ENCODE measurements at places on chromosomes 6 and 20.
A peak's percentile ranks its signal among the peaks of the same experiment; 100 is the strongest.

GRCh38 chr6:39209911-39210310 is 19.4 kb downstream of the KCNK5 start:
- DNase-seq = no peak

- no peak for DNase-seq
Observed at GRCh38 chr20:38199501-38200390, 34.7 kb upstream of the TGM2 start.

- no peak for DNase-seq
Observed at GRCh38 chr20:50449738-50450492, 60.3 kb upstream of the PTPN1 start.

GRCh38 chr6:55212156-55212555 is 37.8 kb downstream of the HCRTR2 start:
- no peak for DNase-seq

- DNase-seq = no peak
Observed at GRCh38 chr6:145155873-145156782, 579.2 kb downstream of the EPM2A start.

DNA sequence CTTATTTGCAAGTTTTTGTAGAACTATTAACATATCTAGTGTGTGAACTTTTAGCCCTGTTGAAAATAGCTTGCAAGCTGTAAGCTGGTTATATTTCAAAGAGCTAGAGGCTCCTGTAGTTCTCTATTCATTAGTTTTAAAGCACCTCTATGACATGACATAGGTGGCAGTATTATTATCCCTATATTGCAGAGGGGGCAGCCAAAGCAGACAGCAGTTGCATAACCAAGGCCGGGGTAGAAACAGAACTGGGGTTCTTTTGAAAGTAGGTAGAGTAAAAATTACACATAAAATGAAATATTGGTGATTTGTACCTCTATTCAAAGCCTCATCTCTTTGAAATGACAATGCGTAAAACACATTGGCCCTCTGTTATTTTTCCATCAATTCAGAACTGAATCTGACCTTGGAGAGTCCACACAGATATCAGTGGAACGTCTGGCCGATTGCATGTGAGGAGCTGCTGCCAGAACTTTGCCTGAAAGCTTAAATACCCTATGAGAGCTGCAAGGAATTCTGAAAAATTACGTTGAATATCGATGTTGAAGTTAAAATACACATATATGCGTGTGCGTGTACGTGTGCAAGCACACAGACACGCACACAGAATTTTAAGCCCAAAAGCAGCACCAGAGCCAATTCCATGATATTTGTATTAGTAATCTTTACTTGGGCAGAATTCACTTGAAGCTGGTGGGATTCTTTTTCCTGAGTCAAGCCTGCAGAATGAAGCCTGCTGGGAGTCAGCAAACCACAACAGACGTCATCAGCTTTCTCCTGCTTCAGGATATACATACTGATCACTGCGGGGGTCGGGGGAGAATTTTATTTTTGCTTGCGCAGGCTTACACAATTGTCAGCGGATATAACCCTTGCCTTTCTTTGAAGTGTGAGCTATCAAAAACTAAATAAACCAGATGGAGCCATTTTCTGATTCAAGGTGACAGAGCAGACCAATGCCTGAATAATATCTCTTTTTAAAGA is 163.2 kb downstream of the PDE7B start:
- DNase-seq = no peak

- DNase-seq = no peak
Observed at GRCh38 chr6:53983301-53983700, 127.9 kb upstream of the MLIP start.

DNA sequence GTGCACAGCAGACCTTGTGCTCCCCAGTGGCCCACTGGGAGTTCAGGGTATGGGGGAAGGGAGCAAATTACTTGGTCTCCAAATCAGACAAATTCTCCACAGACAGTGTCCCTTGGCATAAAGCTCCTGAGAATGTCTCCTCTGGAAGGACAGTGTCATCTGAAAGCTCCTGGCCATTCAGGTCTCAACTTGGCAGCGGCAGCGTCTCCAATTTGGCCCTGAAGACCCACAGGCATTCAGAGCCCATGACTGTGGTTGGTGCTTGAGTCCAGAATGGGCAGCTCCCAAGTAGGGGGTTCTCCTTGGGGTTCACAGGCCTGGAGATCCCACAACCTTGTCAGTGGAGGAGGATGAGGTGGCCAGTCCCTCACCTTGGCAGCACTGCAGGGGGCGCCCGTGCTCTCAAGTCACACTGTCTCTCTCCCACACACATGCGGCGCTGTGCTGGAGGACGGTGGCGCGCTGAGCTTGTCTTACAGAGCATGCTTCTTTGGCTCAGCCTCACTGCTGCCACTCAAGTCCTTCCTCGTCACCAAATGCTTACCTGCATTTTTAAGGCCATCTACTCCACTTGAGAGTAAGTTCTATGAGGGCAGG is 20.7 kb downstream of the DYNLRB1 start:
- DNase-seq = no peak

- DNase-seq = no peak
Observed at GRCh38 chr6:3640868-3641267, 110.6 kb downstream of the PXDC1 start.

- no peak for DNase-seq
Observed at GRCh38 chr6:39847221-39847620, 55.0 kb downstream of the DAAM2 start.

GRCh38 chr6:136038531-136038930 is 187.0 kb downstream of the PDE7B start:
- no peak for DNase-seq

GRCh38 chr6:4185419-4185818 is 50.0 kb upstream of the ECI2 start:
- peak; percentile 37 for DNase-seq

GRCh38 chr20:7137395-7138151 is 370.1 kb downstream of the BMP2 start:
- no peak for DNase-seq

- no peak for DNase-seq
Observed at GRCh38 chr6:169263836-169264608, 10.4 kb upstream of the THBS2 start.

GRCh38 chr6:109490713-109491112 is 7.7 kb upstream of the ZBTB24 start:
- no peak for DNase-seq

- DNase-seq = no peak
Observed at GRCh38 chr20:16904751-16905150, 156.6 kb downstream of the OTOR start.

DNA sequence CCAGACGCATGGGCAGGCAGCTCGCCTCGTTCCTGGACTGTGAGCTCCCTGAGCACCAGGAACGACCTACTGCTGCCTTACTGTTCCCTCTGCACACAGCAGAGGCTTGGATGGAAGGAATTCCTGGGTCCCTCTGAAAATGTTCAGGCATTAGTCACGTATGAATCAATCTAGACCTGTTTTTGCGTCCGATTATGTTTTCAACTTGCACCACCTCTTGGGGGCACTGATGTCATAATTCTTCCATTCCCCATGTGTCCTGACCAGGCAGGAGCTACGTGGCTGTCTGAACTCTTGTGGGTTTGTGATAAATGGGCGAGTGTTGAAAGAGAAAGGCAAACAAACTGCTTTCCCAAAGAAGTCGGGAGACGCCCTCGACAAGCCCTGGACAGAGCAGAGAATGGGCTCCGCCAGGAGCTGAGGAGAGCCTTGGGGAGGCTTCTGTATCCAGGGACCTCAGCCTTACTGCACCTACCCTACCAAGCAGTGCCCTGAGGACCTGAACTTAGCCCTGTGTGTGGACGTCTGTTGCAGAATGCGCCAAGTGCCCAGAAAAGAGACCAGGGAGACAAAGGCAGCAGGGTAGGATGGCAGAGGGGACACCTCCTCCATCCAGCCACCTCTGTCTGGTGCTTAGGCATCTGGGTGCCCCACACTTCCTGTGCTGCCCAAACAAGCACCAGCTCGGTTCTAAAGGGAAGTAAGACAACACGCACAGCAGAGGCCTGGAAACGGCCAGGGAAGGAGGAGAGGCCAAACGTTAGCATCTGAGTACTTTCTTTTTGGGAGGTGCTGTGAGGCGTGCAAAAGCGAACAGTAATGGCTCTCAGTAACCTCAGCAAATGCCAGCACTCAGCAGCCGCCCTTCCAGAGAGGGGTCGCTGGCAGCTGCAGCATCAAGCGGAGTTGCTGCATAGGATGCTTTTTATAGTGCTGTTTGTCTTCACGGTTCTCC is 124.2 kb downstream of the LY86 start:
- no peak for DNase-seq

- no peak for DNase-seq
Observed at GRCh38 chr6:44806656-44807055, 419.1 kb downstream of the CDC5L start.

All from stimulated activated CD8-positive, alpha-beta memory T cell treated with anti-CD3 and anti-CD28 coated beads, Interleukin-15, amount 100 ng/mL, for 48 hours (primary cell).